Fibroblast of gingiva (primary cell): ENCODE measurements at places on chromosomes 6 and 20.

DNA sequence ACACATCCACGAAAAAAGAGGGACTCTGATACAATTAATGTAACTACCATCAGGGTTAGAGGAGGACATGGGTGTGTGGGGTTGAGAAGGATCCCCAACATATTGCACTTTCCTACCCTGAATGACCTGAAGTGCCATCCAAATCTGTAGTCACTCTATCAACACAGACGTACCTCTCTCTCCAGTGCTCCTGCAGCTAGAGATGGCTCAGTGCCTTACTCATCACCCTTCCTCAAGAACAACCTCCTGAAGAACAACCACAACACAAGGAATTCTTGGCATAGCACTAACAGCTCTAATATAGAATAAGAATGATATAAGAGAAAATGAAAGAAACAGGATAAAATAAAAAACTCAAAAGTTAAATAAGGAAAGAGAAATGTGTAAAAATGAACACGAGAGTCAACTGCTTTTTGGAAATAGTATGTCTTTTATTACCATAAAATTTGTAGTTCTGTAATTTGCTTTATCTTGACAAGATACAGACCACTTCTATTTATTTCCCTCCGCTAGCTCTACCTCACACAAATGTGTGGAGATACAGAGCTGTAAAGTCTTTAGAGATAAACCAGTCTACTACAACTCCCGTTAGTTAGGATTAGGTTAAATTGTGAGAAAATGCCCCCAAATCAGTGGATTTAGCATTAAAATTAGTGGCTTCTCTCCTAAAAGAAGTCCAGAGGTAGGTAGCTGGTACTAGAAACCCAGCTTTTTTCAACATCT, 63.9 kb downstream of the REV3L start:
- DNase-seq, result no peak

- DNase-seq, result no peak
Measured at GRCh38 chr6:129653746-129654145, 56.2 kb downstream of the ARHGAP18 start.

DNA sequence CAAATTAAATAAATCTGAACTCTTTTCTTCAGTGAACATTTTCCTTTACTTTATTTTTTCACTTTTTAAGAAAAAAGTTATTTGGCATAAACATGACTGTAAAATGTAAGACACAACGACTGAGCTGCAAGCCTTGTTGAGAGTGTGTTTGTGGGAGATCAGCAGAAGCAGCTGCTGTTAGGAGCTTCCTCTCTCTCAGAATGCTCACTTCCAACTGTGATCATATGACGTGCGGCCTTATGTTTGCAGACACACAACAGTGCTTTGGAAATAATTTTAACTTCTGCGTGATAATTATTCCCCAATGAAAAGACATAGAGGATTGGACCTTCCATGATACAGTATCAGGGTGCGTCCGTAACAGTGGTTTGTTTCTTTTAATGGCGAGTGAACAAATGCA, 104.0 kb downstream of the ARHGAP18 start:
- DNase-seq, result no peak

GRCh38 chr6:108872575-108872974, 24.4 kb downstream of the ARMC2 start:
- no peak for DNase-seq

GRCh38 chr6:3363296-3364025, 93.4 kb downstream of the SLC22A23 start:
- no peak for DNase-seq

DNA sequence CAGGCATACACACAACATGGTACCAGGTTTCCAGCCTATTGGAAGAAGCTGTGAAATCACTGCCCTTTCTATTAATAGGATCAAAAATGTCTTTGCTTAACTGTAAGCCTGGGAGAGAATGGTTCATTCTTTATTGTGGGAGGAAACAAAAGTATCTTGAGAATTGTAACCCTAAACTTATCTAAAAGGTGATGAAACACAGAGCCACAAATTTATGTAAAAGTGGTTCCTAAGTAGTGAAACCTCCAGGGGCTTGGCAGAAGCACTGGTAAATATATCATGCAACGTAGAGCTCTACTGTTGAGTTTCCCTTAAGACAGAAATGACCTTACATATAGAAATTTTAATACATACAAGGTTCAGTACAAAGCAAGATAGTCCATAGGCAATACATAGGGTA, 17.2 kb upstream of the NOX3 start:
- DNase-seq, result peak; percentile 86

- no peak for DNase-seq
Measured at GRCh38 chr6:18363746-18364145, 23.4 kb upstream of the RNF144B start.

- DNase-seq, result peak; percentile 76
Measured at GRCh38 chr20:10648651-10649050, 25.1 kb downstream of the JAG1 start.

DNA sequence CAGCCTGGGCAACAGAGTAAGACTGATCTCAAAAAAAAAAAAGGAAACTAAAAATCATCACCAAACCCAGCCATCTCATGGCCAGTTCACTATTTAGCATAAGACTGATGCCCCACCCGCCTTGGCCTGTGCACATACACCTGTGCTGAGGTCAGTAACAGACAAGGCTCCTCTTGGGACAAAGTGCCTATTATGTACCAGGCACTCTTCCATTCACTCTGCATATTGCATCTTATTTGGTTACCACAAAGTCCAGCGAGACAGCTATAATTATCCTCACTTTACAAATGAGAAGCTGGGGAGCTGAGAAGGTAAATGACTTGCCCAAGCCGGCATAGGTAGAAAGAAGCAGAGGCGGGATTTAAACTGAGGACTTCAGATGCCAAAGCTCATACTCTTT, 3.8 kb downstream of the PTPRT start:
- DNase-seq, result no peak

- no peak for DNase-seq
Measured at GRCh38 chr6:106693418-106693817, 64.0 kb downstream of the QRSL1 start.

- peak; percentile 85 for DNase-seq
Measured at GRCh38 chr6:133644892-133645619, 243.9 kb upstream of the TCF21 start.

DNA sequence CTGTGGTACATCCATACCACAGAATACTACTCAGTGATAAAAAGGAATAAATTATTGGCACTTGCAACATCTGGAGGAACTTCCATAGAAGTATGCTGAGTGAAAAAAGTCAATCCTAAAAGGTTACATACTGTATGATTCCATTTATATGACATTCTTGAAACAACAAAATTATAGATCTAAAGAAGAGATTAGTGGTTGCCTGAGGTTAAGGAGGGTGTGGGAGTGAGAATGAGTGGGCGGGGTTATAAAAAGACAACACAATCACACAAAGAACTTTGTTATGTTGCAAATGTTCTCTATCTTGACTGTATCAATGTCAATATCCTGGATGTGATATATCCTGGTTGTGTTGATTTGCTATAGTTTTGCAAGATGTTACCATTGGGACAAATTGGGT, 21.2 kb downstream of the SNRPB start:
- no peak for DNase-seq

DNA sequence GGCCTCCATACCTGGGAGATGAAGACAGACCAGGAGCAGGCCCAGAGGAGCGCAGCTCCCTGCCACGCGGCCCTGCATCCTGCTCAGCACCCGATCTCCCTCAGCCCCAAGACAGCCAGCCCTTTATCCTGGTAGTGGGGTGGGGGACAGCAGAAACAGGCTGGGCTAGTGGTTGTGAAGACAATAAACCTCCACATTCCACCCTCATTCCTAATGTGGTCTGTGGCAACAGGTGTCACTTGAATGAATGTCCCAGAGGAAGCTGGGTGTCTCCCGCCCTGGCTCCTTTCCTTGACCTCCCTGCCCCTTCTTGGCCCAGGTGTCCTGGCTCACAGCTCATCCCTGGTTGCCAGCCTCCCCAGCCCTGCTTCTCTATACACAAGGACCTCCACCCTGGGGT, at the start of gene C6orf15:
TSS of gene C6orf15 (minus strand) at position 98 of the 400 bp plus-strand sequence. CDS start at position 78, 20 bp downstream.
- no peak for DNase-seq

- no peak for DNase-seq
Measured at GRCh38 chr6:159969204-159969912, 476 bp downstream of the IGF2R start.

- peak; percentile 20 for DNase-seq
Measured at GRCh38 chr6:27468334-27468733, 4.6 kb downstream of the ZNF184 start.

DNA sequence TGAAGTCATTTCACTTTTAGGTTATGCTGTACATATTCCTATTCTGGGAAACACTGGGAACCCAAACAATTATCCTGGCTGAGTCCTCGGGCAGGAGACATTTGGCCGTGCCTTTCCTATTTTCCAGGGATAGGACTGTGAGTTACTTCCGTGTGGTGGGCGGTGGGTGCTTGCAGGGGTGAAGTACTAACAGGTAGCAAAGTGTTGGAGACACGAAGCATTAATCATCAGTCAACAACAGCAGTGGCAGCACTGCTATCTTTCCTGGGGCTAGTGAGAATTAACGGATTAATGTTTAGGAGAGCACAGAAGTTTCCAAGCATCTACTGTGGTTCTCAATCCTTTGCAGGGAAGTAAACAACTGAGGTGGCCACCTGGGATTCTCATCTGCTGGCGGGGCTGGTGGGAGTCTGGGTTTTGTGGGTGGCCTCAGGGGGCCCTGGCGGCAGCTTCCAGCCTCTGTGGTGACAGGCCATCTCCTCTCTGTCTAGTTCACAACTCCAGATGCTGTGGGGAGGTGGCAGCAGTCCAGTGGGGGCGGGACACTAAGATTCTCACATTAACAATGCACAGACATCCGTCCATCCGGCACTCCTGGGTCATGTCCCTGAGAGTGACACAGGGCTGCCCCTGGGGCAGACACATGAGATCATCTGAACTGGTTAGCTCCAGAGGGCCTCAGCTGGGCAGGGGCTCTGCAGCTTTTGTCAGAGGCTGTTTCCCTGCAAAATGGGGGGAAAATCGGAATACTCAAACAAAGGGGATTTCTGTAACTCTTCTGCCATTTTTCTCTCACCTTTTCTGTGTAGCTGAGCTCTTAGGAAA, 90.9 kb downstream of the GJA10 start:
- peak; percentile 7 for DNase-seq

GRCh38 chr20:46852313-46852712, 42.3 kb upstream of the EYA2 start:
- DNase-seq, result no peak

DNA sequence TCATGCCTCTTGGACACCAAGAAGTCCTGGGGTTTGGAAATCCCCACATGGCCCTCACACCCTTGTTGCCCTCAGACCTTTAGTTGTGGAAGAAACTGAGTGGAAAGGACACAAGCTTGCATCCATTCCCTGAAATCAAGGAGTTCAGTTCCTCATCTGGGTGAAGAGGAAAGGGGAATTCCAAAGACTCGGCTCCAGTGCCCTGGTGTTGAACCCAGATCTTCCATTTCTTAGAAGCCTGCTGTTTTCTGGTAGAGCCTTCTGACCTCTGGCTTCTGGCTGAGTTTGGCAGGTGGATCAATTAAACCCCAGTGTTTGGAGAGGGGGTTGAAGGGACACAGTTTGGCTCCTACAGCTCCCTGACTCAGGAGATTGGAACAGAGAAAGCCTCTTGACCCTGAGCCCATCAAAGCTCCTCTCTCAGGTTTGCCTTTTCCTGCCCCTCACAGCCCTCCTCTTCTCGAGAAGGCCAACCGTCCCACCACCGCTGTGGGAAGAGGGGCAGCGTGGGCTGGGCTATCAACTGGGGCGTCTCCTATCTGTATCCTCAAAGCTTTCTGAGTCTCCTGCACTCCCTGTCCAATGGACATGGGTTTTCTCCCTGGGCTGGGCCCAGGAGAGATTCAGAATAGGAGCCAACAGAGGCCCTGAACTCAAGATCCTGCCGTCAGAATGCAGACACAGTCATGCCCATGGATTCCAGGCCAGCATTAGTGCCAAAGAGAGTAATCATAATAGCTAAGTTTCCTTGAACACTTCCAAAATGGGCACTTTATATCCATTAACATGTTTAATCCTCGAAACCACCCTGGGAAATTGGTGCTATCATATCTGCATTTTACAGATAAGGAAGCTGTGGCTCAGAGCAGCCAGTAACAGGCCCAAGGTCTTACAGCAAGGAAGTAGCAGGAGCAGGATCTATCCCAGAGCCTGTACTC, 146.2 kb downstream of the VEGFA start:
- peak; percentile 35 for DNase-seq

DNA sequence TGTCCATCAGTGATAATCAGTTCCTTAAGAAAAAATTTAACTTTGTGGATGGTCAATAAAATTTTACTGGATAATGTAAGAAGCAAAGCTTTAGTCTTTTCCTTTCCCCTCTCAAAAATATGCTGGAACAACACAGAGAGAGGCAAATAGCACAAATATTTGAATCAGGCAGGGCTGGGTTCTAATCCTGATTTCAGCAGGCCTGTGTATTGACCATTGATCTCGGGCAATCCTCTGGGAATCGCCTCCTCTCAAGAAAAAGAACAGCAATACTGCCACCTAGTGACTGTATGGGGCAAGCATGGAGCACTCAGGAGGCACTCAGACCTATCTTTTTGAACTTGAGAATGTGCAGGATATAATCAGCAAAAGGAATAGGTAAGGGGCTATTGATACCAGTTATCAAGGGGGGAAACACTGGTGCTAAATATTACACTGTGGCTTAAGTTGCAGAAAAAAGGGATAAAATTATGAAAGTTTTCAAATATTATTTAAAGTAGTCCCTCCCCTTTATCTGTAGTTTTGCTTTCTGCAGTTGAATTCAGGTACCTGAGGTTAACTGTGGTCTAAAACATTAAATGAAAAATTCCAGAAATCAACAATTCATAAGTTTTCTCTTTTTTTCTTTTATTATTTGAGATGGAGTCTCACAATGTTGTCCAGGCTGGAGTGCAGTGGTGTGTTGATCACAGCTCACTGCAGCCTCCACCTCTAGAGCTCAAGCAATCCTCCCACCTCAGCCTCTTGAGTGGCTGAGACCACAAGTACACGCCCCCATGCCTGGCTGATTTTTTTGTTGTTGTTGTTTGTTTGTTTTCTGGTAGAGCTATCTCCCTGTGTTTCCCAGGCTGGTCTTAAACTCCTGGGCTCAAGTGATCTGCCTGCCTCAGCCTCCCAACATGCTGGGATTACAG, 91.8 kb upstream of the NHSL1 start:
- DNase-seq, result peak; percentile 65

DNA sequence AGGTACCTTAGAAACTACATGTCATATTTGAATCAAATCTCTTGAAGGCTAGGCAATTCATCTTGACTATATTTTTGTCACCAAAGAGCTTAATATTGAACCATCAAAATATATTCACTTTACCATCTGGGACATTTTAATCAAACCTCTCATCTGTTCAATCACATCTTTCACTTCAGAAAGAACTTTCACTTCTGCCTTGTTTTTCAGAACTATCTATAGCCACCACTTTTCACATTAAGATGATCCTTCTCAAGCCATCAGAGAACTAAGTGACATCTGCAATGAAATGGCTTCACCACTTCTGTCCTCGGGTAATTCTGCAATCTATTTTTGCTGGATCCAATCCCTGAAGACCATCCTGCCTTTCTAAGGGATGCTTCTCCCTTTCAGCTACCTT, 57.8 kb downstream of the OR2B2 start:
- no peak for DNase-seq

- DNase-seq, result no peak
Measured at GRCh38 chr20:61762167-61762710, 303.4 kb downstream of the TAF4 start.

GRCh38 chr6:37429352-37429750, 3.7 kb upstream of the CMTR1 start:
- no peak for DNase-seq
